ENCODE measurements at places on chromosomes 4 and X.

DNA sequence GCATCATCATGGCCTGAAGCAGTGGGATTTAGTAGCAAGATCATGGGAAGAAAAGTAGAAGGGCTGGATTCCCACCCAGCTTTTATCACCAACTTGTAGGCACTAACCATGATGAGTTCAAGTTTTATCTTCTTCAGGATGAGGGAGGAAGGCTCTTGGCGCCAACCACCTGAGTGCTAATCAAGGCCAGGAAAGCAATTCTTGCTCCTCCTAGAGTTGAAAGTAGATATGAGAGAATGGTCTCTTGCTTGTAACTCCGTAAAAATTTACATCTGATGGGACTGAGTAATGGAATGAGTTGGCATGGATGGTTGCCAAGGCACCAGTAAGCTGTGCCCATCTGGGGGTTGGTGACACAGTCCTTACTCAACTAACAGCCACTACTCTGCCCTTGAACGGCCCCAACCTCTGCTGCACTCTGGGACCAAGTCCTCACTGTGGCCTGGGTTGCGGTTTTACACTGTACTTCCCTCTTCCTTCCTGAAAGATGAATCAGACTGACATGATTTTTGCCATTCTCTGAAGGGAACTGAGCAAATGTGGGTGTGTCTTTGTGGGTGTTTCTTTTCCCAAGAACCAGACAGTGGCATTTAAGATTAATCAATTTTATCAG, 39.4 kb upstream of the NDP start:
- no peak for DNase-seq

GRCh38 chrX:150352114-150352513, 11.0 kb upstream of the MAMLD1 start:
- no peak for DNase-seq

- DNase-seq, result no peak
These were observed 241.8 kb upstream of the SMIM31 start for GRCh38 chr4:164512124-164512523.

- DNase-seq, result no peak
These were observed 76.4 kb upstream of the MYOZ2 start for GRCh38 chr4:119059221-119059620.

DNA sequence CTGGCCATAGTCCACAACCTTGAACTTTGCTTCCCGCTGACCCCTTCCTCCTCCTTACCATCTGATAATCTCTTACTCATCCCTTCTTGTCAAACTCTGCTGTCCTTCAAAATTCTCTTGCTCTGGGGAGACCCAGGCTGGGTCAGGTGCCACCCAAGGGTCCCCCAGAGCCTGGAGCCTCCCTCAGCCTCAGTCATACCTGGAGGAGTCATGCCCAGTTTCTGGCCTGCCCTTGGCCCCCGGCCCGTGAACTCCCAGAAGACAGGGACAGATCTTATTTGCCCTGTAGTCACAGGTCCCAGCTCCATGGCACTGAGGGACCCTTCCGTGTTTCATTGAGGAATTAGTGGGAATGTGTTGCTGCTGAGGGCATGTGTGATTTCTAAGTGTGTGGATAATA, 4.7 kb upstream of the GPR78 start:
- no peak for DNase-seq

- no peak for DNase-seq
These were observed 591.0 kb downstream of the ANKRD50 start for GRCh38 chr4:124121461-124121971.

GRCh38 chr4:165787516-165788274, 85.3 kb upstream of the TLL1 start:
- no peak for DNase-seq

GRCh38 chr4:22473268-22473667, 42.6 kb downstream of the ADGRA3 start:
- no peak for DNase-seq

All from right hindlimb (tissue), 1 donor.